ENCODE measurements at places on chromosomes 13 and 19.

- DNase-seq: no peak
Measured at GRCh38 chr19:54319892-54320670, 7.1 kb upstream of the LILRA5 start.

- DNase-seq: no peak
Measured at GRCh38 chr19:28345811-28346210, 867.1 kb downstream of the UQCRFS1 start.

GRCh38 chr13:42762917-42763316 lies 18.5 kb upstream of the FAM216B start:
- no peak for DNase-seq

DNA sequence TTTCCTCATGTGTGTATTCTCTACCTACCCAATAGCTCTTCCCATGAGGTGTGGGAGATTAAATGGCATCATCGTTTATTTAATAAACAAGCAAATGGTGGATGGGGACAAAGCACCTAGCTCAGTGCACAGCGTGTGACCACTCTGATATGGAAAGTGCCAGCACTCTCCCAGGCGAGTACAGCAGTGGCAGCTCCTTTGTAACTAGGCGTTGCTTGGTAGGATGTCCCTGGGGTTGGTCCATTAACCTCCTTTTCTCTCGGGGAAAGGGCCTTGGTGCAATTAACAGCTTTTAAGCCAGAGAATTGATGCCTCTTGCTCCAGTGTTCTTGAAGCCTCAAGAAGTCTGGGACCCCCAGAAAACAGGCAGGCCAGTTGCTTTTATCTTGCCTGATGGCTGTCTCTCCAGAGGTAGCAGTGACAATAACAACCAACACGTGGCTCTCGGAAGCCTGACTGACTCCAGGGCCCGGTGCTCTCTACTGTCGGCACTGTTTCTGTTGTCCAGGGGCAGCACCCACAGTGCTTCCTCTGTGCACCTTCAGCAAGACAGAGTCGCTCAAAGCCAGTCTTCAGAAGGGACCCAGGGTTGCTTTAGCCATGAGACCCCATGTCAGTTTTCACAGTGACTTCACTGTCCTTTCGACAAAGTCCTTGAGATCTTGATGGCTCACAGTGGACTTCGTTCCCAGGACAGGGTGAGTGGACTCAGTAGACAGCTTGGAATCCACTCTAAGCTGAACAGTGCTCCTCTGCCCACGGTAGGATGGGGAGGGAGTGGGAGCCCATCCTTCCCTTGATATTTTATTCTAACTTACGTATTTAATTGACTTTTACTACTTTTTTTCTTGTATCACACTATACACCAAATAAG lies 33.9 kb upstream of the NPAS1 start:
- DNase-seq: no peak

DNA sequence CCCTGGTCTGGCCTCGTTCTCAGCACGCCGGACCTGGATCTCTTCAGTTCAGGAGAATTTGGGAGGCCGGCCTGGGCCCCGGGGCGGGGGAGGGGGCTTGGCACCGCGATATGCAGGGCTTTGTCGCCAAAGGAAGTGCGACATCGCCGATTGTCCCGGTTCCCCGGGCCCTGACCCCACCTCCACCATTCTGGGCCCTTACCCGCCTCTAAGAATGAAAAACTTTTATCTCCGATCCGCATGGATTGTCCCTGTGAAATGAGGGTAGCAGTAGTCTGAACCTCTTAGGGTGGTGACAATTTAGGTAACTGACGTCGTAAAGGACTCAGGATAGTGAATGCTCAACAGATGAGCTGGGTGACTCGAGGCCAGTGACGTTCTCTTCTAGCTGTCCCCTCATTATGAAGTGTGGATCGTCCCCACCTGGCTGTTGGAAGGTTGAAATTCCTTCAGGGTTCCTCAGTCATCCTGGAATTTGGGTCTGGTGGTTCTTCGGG lies 650 bp downstream of the DDA1 start:
- DNase-seq: peak; percentile 47

GRCh38 chr19:56404705-56405056 lies 549 bp downstream of the ZNF583 start:
- no peak for DNase-seq

- no peak for DNase-seq
Measured at GRCh38 chr13:62205273-62205672, 789.6 kb upstream of the PCDH20 start.

- DNase-seq: no peak
Measured at GRCh38 chr13:51003642-51004041, 94.1 kb downstream of the RNASEH2B start.

- DNase-seq: no peak
Measured at GRCh38 chr19:14519860-14520407, 1.7 kb upstream of the DNAJB1 start.

DNA sequence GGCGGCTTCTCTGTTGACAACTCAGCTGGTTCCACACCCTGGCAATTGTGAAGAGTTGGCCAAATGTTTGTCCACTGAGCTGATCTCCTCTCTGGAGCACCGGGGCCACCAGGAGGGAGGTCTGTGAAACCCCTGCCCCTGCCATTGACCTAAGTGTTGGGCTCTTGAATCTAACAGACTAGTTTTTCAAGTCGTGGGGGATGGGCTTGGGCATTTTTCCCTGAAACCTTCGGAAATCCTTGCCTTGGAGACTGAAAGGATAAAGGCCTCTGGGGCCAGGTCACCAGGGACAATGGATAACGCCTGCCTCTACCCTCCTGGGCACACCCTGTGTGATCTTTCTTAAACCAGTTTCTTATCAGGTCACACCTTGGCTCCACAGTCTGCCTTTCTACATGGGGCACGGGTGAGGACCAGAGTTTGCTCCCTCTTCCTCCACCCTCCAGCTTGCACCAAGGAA lies 881 bp downstream of the GEMIN7 start:
- no peak for DNase-seq

DNA sequence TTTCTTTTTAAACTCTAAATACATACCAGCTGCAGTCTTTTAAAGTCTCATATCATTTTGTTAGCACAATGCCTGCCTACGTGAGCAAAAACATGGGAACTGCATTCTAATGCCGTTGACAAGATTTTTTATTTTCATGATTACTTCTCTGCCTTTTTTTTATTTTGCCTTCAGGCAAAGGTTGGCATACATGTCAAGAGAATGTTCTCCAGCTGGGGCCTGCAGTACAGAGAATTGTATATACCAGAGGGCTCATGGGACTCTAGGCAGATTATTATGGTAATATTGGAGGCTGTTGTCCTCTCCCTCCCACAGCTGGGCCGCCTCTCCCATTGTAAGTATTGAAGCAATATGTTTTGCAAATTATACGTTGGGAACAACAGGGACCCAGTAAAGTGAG lies 53.9 kb upstream of the OBI1 start:
- no peak for DNase-seq

DNA sequence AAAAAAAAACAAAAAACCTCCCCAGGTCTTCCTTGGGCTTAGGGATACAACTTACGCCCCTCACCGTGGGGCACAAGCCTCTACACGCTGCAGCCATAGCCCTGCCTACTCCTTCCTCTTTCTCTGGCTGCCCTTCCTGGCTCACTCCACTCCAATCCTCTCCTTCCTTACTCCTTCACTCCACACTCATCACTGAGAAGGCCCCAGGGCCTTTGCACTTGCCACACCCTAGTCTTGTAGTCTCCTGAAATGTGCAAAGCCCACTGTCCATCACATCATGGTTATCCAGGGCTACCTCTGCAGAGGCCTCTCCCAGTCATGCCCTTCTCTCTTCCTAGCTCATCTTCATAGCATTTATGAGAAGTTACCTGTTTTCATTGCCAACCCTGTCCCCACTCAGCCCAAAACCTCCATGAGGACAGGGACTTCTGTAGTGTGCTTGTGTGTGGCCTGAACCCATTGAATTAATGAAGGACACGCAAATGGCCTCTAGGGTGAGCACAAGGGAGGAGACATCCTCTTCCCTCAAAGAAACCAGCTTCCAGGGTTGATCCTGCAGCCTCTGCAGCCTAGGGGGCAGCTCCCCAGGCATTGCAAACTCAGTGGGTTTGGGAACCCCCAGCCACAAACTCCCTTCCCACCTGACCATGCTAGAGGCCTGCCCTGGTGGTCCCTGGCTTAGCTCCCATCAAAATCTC lies 7.9 kb upstream of the HSH2D start:
- DNase-seq: no peak

DNA sequence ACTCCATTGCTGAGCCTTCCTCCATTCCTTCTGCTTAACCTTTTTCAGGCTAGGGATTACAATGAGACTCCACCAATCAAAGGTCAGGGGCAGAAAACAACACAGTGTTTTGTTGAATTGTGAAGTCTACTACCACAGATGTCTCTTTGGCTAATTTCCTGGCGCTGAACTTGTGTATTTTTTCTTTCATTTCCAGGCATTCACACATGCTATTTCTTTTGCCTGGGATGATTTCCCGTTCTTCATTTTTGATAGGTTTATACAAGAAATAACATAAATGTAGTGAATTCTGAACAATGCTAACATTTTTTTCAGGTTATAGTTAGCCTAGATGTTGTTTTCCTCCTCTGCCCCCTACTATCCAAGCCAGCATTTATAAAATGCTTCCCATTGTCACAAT lies 64.3 kb downstream of the OLFM4 start:
- DNase-seq: no peak

- DNase-seq: no peak
Measured at GRCh38 chr19:48530066-48530720, 18.6 kb upstream of the LMTK3 start.

- DNase-seq: no peak
Measured at GRCh38 chr19:1672038-1672768, 19.8 kb upstream of the TCF3 start.

- no peak for DNase-seq
Measured at GRCh38 chr13:32881777-32882145, 134.5 kb upstream of the KL start.

GRCh38 chr19:48946463-48947257 lies 8.0 kb upstream of the BAX start:
- no peak for DNase-seq

GRCh38 chr19:45251452-45252354 lies 632 bp downstream of the MARK4 start:
- no peak for DNase-seq
